ENCODE measurements at places on chromosomes 7 and 10. TPM values are rescaled to one million over a fixed set of nuclear protein-coding genes. Genes with fewer than 3 reads are reported as not detected.

Gene WDFY4
- not detected for total RNA-seq

Gene COL26A1
- 0.35 TPM for total RNA-seq

Gene PRR15
- total RNA-seq = 1.3 TPM

Gene STAG3
- total RNA-seq = 0.22 TPM

Gene CAMK2B
- total RNA-seq = 0.15 TPM

Gene FZD8
- total RNA-seq = 5.0 TPM

Gene OPN1SW
- not detected for total RNA-seq

Gene BTAF1
- 12.3 TPM for total RNA-seq

Gene WNT8B
- not detected for total RNA-seq
